Body of pancreas (tissue), 4 donors: ENCODE measurements at places on chromosomes 2 and 18. TPM values are rescaled to one million over a fixed set of nuclear protein-coding genes. Genes with fewer than 3 reads are reported as not detected.

CNTNAP5 gene
- total RNA-seq: 0.33 TPM

VSNL1 gene
- total RNA-seq: 0.66 TPM

MALL gene
- 6.6 TPM for total RNA-seq

ASAP2 gene
- total RNA-seq: 12.5 TPM

TCF23 gene
- under 0.01 TPM for total RNA-seq

L3MBTL4 gene
- total RNA-seq: 10.9 TPM

GALNT3 gene
- 64.9 TPM for total RNA-seq

IL1R1 gene
- 53.4 TPM for total RNA-seq

PXDN gene
- 7.0 TPM for total RNA-seq

IGFBP2 gene
- total RNA-seq: 129 TPM

ZNF397 gene
- total RNA-seq: 26.7 TPM

LHCGR gene
- not detected for total RNA-seq

FBXO36 gene
- total RNA-seq: 2.0 TPM

CDH7 gene
- not detected for total RNA-seq

MYOM1 gene
- total RNA-seq: 10.9 TPM

DYNC1I2 gene
- total RNA-seq: 34.6 TPM

MTX2 gene
- total RNA-seq: 15.6 TPM

GALM gene
- 7.5 TPM for total RNA-seq

ALPP gene
- total RNA-seq: not detected

CD207 gene
- not detected for total RNA-seq

LOXHD1 gene
- 0.26 TPM for total RNA-seq

TDRD15 gene
- total RNA-seq: not detected

SLC9A4 gene
- not detected for total RNA-seq

HOXD1 gene
- total RNA-seq: not detected

PPP4R1 gene
- total RNA-seq: 46.4 TPM

GKN2 gene
- total RNA-seq: not detected

ALKAL2 gene
- total RNA-seq: 56.6 TPM

POTEC gene
- total RNA-seq: not detected

DSG1 gene
- under 0.01 TPM for total RNA-seq

ANKRD30BL gene
- not detected for total RNA-seq

PTPRN gene
- total RNA-seq: 18.7 TPM

TSPYL6 gene
- total RNA-seq: not detected

CAMKMT gene
- total RNA-seq: 23.4 TPM

GALR1 gene
- total RNA-seq: not detected

SULT1C2 gene
- total RNA-seq: 13.2 TPM

TIA1 gene
- total RNA-seq: 130 TPM

UGT1A10 gene
- 0.99 TPM for total RNA-seq

MRPL30 gene
- total RNA-seq: 17.6 TPM

MC4R gene
- total RNA-seq: not detected

MYCN gene
- not detected for total RNA-seq

IL1F10 gene
- not detected for total RNA-seq

MPV17 gene
- 64.3 TPM for total RNA-seq

MOB4 gene
- 5.3 TPM for total RNA-seq

AQP12A gene
- total RNA-seq: 29.6 TPM

DCDC2C gene
- not detected for total RNA-seq

CARF gene
- 8.0 TPM for total RNA-seq

HOXD9 gene
- total RNA-seq: 1.6 TPM

CHST9 gene
- 6.7 TPM for total RNA-seq

MROH2A gene
- total RNA-seq: not detected
